Erythroblast (primary cell): ENCODE measurements at places on chromosomes 13 and 19.
A peak's percentile ranks its signal among the peaks of the same experiment; 100 is the strongest.

- no peak for DNase-seq
These were observed 38.8 kb downstream of the VSTM2B start for GRCh38 chr19:29564574-29565005.

DNA sequence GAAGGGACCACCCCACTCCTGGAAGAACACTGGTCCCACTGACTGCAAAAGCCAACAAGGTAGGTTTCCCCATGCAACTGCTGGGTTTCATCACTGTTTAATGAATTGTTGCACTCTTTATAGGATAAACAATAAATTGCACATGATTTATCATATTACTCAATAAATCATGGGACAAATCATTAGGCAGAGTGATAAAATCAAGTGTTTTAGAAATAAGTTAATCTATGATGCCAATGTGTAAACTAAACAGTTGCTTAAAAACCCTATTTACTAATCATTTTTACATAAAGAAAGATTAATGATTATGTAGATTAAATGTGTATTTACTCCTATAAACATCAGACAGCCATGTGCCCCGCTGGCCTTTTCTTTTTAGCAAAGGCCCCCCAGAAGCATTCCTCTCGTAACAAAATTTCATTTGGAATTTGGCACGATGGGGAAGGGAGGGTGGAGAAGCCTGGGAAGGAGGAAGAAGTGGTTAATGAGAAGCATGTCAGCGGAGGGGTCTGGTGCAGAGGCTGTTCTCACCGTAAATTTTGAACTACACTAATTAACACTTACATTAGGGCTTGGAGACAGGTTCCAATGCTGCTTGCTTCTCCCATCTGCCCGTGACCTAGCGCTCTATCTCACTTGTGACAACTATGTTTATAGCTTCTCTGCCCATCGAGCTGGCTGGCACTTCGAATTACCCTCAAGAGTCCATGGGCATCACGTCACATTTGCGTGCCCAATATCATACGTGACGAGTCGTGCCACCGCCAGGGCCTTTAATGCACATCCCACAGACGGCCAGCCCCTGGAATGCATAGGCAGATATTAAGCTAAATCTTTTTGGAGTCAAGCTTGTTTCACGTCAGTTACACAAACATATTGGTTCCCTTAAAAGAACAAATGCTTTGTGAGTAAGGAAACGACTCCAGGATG is 357.7 kb upstream of the TSHZ3 start:
- no peak for DNase-seq

- DNase-seq = no peak
These were observed 10.2 kb upstream of the N4BP2L2 start for GRCh38 chr13:32548837-32549236.

- peak; percentile 54 for DNase-seq
These were observed 13.9 kb downstream of the APLP1 start for GRCh38 chr19:35882114-35882832.

- no peak for DNase-seq
These were observed 52.5 kb downstream of the MTUS2 start for GRCh38 chr13:28872427-28873176.

DNA sequence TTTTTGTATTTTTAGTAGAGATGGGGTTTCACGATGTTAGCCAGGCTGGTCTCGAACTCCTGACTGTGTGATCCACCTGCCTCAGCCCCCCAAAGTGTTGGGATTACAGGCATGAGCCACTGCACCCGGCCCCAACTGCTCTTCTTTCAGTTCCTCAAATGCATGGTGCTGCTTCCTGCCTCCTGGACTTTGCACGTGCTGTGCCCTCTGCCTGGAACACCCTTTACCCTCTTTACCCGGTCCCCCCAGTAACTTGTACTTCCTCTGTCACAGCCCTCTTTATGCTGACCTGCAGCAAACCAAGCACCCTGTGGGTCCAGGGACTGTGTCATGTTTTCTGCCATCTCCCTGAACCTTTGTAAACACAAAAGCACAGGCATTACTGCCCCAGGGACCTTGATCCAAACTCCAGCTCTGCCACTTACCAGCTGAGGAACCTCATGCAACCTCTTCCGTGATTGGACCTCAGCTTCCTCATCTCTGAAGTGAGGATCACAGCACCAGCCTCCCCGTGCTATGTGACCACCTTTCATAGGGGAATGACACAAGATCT is 3.8 kb downstream of the BLVRB start:
- DNase-seq = no peak

DNA sequence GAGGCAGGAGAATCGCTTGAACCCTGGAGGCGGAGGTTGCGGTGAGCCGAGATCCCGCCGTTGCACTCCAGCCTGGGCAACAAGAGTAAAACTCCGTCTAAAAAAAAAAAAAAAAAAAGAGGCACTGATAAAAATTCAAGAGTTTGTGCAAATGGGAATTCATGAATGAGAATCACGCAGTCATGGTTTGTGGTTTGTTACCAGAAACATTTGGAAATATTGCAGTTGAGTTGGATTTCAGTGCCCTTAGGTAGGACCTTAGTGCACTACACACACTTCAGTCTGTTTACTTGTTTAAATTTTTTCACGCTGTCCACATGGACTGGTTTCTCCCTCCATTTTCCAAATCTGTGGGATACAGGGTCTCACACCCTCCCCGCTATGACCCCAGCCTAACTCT is 28.4 kb downstream of the ZNF844 start:
- peak; percentile 39 for DNase-seq

GRCh38 chr19:1526066-1526778 is 2.3 kb downstream of the PLK5 start:
- DNase-seq = no peak

GRCh38 chr19:992670-993055 is 7.6 kb upstream of the GRIN3B start:
- DNase-seq = no peak

- DNase-seq = no peak
These were observed 72.0 kb upstream of the GPR183 start for GRCh38 chr13:99378985-99379733.

DNA sequence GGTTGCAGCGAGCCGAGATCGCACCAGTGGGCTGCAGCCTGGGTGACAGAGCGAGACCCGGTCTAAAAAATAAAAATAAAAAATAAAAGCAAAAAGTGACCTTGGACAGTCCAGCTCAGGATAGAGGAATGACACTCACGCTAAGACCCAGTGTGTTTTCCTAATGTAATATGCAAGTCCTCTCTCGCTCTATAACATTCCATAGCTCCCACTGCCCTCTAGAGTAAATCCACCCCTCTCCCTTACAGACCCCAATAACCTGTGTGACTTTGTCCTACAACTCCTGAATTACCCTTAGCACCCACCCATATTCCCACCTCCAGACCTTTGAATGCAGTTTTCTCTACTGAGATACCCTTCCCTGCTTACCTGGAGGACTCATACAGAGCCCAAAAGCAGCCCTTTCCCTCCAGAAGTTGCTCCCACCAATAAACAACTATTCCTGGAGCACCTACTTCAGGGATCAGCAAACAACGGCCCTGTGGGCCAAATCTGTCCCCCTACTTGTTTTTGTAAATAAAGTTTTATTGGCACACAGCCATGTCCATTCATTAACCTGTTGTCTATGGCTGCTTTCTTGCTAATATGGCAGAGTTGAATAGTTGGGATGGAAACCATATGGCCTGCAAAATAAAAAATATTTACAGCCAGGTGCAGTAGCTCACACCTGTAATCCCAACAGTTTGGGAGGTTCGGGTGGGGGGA is 39.8 kb upstream of the PTPRS start:
- DNase-seq = no peak
